Gastrocnemius medialis (tissue), 4 donors: ENCODE measurements at places on chromosomes 6 and 20. TPM values are rescaled to one million over a fixed set of nuclear protein-coding genes. Genes with fewer than 3 reads are reported as not detected.

- no peak for DNase-seq
Measured at GRCh38 chr6:2827142-2827541, 14.5 kb downstream of the SERPINB1 start.

GNMT gene
- not detected for total RNA-seq

TRIM10 gene
- not detected for total RNA-seq

DNA sequence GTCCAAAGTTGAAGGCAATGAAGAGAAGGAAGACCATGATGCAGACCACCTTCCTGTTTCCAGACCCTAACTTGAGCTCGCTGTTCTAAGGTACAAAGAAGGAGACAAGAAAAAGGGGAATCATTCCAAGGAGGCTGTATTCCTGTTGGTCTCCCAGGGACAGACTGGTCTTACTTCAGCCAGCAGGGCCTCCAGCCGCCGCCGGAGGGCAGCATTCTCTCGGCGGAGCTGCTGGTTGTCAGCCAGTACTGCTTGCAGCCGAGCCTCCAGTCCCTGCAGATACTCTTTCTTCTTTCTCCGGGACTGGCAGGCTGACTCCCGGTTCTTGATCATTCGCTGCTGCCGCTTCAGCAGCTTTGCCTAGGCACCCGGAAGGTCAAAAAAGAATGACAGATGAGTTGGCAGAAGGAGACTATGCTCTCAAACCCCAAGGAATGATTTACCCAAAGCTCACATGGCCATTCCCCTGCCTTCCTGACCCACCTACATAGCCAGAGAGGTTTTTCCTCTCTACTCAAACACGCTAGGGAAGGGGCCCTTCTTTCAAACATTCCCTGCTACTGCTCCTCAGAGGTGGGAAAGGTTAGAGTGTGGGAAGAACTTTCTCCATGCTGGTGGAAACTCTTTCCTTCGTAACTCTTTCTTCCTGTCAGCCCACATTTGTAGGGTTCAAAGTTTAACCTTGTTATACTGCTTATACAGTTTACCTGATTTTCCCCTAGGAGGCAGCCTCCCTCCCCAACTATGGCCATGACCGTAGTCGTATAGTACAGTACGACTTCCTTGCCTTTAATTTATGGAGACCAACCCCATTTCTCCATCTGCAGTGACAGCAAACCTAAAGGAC is 9.0 kb downstream of the ATF6B start:
- peak; percentile 83 for DNase-seq

GRCh38 chr20:36919715-36920333 is 31.7 kb downstream of the SAMHD1 start:
- DNase-seq = no peak

- peak; percentile 56 for DNase-seq
Measured at GRCh38 chr20:17662333-17663039, 19.6 kb downstream of the RRBP1 start.

GRCh38 chr6:110876806-110877564 is 2.4 kb downstream of the AMD1 start:
- no peak for DNase-seq

- DNase-seq = no peak
Measured at GRCh38 chr6:37406726-37407341, 26.2 kb upstream of the CMTR1 start.

DNA sequence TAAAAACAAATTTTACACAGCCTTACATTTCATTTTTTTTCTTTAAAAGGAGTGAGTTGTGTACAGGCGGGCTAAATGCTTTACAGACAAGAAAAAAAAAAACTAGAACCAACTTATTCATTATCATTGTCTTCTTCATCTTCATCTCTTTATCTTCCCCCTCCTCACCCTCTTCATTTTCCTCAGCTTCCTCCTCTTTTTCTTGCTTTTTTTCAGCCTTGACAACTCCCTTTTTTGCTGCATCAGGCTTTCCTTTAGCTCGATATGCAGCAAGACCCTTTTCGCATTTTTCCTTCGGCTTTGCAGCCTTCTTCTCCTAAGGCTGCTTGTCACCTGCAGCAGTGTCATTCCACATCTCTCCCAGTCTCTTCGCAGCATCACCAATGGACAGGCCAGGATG is 86.9 kb upstream of the GCM1 start:
- no peak for DNase-seq

PDE10A gene
- total RNA-seq = 1.4 TPM
